ENCODE measurements at places on chromosomes 3 and 15.

- DNase-seq = no peak
These were observed 81.9 kb upstream of the PLXNA1 start for GRCh38 chr3:126900859-126901540.

DNA sequence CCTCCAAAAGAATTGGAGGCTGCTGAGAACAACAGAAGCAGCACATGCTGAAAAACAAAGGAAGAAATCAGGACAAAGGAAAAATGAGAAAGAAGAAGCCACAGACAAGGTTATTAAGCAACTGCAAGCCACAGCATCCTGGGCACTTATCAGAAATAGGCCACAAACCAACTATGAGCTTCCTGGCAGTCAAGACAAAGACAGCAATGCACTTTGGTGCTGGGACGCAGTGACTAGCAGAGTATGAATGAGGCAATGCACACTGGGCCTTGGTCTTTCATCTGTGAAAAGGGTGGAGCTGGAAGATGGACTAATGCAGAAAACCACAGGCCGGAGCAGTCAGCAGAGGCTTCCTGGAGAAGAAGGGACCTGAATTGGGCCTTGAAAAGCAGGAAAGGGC is 56.0 kb upstream of the LINGO1 start:
- no peak for DNase-seq

- no peak for DNase-seq
These were observed 7.5 kb upstream of the NR1I2 start for GRCh38 chr3:119774444-119774843.

GRCh38 chr3:122795674-122796195 is 866 bp downstream of the SLC49A4 start:
- no peak for DNase-seq

DNA sequence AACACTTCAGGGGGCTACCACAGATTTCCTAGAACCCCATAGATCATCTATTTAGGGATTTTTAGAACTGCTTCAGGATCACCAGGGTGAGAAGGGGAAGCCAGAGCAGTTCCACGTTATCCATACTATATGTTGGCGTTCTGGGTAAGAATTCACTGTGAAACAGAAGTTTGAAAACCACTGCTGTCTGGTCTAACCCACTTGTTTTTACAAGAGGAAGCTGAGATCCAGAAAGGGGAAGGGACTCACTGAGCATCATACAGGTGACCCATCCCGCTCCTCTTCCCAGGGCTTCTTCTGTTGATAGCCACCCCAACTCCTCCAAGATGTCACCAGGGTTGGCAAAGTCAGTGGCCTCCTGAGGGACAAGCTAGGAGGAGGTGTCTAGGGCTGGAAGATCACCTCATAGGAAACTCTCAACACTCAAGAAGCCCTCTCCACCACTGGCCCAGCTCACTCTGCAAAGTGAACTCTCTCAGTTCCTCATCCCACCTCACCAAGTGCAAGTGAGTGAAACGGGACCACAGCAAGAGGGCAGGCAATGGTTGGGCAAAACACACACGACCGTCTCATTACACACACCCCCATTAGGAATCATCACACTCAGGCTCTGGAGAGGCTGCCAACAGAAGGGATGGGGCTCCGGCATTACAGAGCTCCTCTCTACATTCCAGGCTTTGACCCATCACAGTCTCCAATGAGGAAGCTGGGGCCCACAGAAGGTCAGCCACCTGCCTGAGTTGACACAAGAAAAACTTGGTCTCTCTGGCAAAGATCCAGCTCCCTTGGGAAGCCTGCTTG is 1.8 kb downstream of the DAPK2 start:
- no peak for DNase-seq

GRCh38 chr15:30877070-30877469 is 26.6 kb upstream of the FAN1 start:
- no peak for DNase-seq

DNA sequence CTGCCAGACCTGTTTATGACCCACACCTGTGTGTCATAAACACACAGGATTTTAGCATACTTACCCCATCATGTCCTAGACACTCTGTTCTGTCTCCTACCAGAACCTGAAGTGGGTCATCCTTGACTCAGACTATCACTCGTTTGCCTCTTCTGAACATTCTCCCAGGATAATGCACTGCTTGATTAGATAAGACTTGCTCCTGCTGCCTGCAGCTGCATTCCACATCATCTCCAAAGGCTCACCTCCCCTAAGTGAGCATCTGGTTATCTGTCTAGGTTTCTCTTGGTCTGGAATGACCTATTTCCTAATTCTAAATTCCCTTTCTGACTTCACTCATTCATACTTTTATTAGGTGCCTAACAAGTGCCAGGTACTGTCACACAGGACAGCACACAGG is 332.1 kb downstream of the NTRK3 start:
- DNase-seq = no peak
